ENCODE measurements at places on chromosomes 4 and X. TPM values are rescaled to one million over a fixed set of nuclear protein-coding genes. Genes with fewer than 3 reads are reported as not detected.

HEPH gene
- 13.4 TPM for total RNA-seq

FAM114A1 gene
- total RNA-seq: 60.3 TPM

NLGN3 gene
- total RNA-seq: not detected

NR0B1 gene
- 0.37 TPM for total RNA-seq

GUCY1B1 gene
- total RNA-seq: 25.7 TPM
